ENCODE measurements at places on chromosomes 2 and 18.

- no peak for DNase-seq
Measured at GRCh38 chr2:8278709-8279354, 403.0 kb upstream of the ID2 start.

DNA sequence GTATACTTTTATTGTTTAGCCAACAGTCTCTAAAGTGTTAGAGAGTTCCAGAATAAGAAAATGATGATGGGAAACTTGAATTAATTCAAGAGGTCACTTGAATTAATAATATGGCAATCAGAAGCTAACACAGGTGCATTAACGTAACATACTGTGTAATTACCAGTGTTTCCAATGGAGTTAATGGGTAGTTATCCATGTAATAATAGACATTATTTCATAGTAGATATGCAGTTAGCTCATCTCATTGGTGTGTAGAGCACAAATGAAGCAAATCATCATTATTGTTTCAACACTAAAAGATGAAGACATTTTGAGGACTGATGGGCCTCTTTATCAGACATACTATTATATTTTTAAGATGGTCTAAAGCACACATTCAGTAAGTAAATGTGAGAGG lies 460.3 kb upstream of the HNRNPA3 start:
- no peak for DNase-seq

- DNase-seq, result no peak
Measured at GRCh38 chr2:109247340-109247739, 118.3 kb downstream of the SH3RF3 start.

GRCh38 chr2:91442246-91442905 lies 2750.9 kb downstream of the RPIA start:
- DNase-seq, result peak; percentile 0

DNA sequence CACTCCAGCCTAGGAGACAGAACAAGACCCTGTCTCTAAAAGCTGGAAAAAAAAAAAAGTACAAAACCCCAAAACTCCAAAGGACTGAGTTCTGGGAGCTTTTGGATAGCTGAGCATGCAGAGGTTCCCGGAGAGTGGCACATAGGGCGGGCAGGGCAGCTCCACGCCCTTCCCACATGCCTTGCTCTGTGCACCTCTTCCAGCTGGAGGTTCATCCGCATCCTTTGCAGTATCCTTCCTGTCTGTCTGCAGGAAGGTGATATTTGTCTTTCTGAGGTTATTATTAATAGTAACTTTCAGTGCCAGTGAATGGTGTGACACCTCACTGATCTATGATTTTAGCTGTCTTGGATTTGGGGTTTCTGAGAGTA lies 70.2 kb downstream of the INPP4A start:
- DNase-seq, result no peak

- no peak for DNase-seq
Measured at GRCh38 chr2:239523954-239524330, 123.1 kb upstream of the HDAC4 start.

DNA sequence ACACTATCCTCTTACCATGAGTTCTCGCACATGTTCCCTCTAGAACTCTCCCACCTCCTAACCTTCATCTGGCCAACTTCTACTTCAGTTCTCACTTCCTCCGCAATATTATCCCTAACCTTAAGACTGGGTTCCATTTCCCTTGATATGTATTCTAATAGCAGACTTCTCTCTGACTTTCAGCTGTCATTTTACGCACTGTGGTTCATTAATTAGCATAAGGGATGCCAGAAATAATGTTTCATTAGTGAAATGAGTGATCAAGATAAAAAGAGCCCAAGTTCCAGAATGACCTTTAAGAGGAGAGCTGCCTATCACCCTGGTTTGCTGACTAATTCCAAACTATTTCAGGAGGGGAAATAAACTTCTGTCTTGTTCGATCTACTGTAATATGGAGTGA lies 108.6 kb upstream of the CCDC150 start:
- DNase-seq, result no peak

DNA sequence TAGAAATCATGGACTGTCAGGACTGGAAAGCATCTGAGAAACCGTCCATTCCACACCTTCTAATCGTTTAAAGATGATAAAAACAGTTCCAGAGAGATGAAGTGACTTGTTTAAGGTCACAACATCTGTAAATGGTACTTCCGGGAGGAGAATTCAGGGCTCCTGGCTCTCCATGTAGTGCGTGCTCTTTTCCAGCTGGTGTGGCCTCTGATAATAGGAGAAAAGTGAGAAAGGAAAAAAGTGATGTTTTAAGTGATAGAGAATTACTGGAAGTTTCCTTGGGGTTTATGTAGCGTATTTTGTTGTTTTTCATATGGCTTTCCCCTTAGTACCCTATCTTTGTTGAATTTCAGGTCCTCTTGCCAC lies 663 bp downstream of the C2orf49 start:
- DNase-seq, result no peak

DNA sequence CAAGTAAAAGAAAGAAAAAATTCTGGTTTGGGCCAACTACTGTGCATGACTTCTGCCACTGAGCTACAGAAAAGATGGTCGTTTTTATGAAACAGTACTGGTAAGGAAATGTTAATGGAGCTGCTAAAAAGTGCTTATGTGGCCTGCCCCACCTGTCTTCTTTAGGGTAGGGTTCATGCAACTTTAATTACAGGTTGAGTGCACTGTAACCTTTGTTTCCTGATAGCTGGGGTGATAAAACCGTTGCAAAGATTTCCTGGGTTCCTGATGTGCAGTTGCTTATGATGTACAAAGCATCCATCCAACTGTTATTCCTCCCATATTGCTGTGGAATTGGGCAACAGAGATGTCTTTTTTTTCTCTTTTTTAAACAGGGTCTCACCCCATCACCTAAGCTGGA lies 34.3 kb upstream of the PUM2 start:
- DNase-seq, result no peak

- peak; percentile 93 for DNase-seq
Measured at GRCh38 chr18:22691946-22692710, 241.0 kb upstream of the RBBP8 start.

DNA sequence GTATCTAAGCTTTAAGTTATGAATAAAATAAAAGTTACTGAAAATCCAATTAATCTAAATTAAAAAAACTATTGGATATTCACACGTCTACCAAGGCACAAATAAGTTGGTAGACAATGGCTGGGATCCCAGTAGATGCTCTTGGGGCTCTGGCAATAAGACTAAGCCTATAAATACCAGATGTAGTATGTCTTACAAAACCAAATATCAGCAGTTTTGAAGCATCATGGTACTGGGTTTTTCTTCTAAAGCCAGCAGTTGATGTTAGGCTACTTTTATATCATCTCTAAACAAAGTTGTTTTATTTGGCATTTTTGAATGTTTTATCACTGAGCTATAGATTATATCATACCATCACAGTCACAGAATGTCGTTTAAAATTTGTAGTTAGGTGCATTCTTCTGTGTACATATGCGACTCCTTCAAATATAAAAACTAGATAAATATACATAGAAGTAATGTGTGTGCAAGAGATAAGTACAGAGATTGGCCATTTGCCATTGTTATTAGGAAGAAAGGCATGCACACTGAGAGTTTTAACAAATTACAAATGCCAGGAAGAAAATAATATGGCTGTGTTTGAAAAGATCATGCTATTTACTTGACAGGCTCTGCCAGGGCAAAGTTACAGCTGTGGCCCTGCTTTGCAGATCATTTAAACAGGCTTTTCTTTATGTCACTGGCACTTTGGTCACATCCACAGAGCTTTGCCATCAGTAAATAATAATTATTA lies 21.6 kb upstream of the TMEM17 start:
- no peak for DNase-seq

DNA sequence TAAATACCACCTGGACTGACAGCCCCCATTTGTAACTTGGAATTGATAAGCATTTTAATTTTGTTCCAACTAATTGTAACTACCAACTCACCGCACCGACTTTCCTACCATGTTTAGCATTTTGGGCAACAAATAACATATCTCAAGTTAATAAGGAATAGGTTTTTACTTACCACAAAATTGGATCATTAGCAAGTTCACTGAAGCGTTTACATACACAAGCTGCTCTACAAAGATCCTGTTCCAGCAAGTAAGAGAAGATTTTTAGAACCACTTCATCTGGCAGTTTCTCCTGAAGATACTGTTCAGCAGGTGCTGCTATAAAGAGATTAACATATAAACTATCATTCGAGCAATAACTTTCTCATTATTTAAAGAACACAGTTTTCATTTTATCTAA lies 55.7 kb downstream of the MSH6 start:
- DNase-seq, result no peak
